ENCODE measurements at places on chromosomes 7 and 10. TPM values are rescaled to one million over a fixed set of nuclear protein-coding genes. Genes with fewer than 3 reads are reported as not detected.

DNA sequence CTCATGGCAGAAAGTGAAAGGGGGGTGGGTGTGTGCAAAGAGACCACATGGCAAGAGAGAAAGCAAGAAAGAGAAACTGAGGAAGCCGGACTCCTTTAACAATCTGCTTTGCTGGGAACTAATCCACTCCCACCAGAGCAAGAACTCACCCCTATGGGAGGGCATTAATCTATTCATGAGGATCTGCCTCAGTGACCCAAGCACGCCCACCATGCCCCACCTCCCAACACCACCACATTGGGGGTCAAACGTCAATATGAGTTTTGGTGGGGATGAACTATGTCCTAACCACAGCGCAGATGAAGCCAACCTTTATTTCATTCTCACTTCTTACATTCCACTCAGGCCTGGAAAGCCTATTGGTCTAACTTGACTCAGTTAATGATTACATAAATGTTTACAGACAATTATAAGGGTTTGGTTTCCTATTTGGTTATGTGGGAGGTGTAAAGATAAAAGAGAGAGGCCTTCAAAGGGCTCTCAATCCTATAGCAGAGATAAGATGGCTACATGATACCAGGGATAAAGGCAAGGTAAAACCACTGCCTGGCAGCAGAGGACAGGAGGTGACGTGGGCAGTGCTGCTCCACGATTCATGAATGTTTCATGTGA, 601.8 kb downstream of the PARD3 start:
- no peak for DNase-seq

GRCh38 chr7:70237831-70238575, 639.7 kb downstream of the AUTS2 start:
- no peak for DNase-seq

DNA sequence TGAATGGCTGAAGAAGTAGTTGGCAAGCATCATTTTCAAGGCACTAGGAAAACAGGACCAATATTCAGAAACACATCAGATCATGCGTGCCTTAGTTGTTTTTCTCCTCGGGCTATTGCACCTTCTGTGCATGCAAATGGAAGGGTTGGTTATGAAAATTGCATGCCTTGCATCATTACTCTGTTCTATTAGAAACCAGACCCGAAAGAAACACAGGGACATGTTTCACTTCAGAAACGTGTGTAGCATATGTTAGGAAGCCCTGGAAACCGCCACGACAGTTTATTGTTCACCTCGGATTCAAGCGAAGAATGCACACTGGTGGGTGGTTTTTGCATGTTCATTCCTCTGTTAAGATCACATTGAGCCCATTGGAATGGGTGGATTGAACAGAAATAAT, 214.7 kb downstream of the FRMD4A start:
- no peak for DNase-seq

DNA sequence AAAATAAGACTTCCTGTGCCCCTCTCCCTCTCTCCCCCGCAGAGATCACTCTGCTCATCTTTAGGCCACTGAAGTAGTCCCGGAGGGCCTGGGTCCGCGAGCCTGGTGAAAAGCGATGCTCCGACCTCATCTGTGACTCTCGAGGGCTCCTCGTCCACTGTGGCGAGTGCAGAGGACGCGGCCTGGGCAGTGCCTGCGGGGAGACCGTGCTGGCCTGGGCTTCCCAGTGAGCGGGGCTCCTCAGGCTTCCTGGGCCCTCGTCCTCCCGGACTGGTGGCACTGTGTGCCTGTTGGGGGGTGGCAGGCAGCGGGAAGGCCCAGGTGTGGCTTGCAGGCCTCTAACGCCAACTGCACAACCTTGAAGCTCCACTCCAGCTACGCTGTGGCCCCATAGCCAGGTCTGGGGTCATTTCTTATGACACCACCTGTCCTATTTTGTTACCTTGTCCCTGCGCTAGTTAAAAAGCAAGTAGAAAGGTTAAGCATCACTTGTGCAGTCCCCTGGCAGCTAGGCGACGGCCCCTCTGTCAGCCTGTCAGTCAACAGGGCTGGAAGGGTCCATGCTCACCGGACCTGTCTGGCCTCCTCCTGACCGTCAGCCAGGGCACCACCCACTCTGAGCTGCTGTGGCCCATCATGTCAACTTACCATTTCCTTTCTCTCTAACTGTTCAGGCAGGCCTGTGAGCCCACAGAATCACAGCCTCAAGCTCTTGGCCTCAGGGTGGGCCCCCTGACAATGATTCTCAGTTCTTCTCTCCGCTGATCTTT, 20.5 kb downstream of the MNX1 start:
- no peak for DNase-seq

DNA sequence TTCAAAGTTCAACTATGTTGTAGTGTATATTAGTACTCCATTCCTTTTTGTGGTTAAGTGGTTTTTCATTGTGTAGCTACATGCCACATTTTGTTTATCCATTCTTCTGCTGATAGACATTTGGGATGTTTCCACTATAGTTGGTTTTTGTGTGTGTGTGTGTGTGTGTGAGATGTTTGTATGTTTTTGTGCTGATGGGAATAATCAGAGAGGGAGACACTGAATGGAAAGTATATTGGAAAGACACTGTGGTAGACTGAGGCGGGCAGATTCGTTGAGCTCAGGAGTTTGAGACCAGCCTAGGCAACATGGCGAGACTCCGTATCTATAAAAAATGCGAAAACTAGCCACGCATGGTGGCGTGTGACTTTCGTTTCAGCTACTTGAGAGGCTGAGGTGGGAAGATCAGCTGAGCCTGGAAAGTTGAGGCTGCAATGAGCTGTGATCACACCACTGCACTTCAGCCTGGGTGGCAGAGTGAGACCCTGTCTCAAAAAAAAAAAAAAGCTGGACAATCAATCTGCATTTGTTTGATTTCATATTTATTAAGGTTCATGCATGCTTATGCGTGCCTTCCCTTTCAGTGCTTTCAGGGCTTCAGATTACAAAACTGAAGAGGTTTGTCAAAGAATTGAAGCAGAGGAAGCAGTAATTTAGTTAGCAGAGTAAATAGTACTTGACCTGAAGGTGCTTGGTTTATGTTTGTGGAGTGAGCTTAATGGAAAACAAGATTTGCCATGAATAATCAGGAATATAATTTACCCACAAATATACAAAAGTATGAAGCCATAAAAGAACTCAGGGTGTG, 14.7 kb downstream of the SEC24C start:
- DNase-seq: no peak

DNA sequence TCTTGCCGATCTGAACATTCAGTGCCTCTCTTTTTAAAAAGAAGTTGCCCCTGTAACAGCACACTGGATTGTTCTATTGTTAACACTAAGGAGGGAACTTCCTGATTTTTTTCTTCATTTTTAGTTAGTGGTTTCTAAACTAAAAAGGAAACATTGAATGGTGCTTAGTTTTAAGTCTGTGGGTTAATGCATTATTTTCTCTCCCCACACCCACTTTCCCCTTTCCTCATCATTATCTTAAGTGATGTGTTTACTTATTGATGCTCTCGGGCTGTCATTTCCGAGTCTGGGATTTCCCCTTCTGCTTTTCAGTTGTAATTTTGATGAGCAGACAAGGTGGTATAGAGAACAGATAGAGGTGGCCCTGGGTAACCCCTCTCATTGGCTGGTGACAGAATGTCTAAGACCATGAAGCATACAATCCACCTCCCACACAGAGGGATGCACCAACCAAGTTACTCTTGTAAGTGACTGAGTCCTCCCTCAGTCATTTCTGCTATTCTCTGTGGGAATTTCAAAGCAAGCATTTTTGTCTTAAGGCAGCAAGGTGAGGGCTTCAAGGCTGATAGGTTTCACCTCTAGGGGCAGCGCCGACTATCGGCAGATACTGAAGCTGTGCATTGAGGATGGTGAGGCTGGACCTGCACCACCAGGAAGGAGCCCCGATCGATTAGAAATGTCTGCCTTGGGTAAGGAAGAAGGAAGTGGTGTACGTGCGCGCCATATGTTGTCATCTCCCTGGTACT, 49.5 kb downstream of the CHN2 start:
- no peak for DNase-seq

DNA sequence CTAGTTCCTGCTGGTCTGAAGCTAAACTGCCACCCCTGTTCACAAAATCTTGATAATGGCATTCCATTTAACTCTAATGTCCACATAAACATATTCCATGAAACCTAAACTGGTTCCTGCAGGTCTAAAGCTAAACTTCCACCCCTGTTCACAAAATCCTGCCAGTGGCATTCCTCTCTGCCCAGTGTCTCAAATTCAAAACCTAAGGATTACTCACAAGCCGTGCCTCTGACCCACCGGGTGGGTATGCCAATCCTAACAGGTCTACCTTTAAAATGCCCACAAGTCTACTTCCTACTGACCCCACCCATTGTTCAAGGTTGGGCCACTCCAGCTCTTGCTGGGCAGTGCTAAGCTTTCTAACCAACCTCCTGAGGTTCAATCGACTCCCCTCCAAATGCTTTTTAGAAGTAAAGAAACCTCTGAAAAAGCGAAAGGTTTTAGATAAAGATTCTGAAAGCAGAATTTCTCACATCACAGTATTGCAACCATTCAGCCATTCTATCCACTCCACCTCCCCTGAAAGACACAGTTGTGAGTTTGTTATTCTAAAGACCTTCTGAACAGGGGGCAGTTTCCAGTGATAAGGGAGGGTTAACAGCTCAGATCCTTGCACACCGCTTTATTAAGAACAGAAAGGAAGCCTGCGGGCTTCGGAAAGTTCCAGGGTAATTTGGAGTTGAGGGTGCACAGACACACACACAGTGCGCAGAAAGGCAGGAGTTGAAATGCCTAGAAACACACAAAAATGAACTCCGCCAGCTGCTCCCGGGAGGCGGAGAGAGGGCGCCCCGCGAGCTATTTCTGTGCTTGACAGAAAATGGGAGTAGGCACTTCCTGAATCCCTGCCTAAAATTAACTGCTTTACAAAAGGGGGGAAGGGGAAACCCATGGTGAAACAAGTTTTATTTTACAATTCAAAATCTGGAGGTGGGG, 87.7 kb downstream of the TNS3 start:
- no peak for DNase-seq

DNA sequence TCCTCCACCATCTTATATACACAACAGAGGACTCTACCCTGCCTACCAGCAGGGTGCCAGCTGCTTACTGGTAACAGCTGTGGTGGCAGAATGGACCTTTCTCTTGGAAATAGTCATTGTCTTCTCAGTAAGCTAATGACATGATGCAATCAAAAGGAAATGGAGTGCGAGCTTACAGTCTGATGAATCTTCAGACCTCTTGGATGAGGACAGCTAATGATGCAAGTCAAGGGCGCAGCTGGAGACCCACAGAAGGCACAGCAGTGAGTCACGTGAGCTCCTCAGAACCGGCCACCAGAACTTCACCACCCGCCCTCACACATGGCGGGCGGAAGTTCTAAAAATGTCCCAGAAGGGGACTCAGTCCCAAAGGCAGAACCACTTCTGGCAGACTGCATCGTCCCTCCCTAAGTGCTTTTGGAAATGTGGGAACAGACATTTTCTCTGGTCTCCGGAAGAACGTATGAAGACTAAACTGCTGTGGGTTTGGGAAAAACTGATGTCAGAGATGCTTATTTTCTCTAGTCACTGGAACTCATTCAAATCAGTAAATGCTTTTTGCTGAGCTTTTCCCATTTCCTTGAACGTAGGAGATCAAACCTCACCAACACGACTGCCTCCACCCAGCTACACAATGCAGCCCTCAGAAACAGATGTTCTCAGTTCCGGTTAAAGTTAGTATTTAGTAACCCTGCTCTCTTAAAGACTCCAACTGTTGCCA, 96.4 kb downstream of the FAS start:
- DNase-seq: peak; percentile 69

DNA sequence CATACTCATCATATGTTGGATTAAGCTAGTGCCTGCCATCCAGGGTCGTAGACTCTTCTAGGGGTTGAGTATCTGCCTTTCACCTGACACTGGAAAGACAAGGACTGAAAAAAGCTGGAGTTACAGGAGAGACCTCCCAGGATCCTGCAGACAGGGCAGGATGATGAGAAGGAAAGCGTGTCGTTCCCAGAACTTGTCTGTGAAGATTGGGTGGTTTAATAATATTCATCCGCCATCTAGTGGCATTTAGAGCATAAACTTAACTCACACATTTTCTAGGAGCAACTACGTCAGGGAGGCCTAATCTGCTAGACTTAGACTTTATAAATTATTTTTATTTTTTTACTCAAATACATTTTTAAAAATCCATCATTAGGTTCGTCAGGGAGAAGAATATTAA, 59.6 kb downstream of the ADRB1 start:
- DNase-seq: no peak

DNA sequence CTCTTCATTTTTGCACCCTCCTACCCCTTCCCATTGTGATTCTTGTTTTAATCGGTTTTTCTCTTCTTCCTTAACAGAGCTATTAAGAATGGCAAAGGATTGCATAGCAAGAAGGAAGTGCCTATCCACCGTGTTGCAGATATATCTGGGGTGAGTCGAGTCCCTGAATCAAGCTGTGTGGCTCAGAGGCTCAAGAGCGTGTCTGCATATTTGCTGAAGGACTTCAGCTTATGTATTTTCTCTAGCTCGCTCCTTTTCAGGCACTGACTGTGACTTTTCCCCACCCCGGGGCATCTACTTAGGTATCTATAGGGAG, 126.6 kb downstream of the LRRC4 start:
- no peak for DNase-seq

DNA sequence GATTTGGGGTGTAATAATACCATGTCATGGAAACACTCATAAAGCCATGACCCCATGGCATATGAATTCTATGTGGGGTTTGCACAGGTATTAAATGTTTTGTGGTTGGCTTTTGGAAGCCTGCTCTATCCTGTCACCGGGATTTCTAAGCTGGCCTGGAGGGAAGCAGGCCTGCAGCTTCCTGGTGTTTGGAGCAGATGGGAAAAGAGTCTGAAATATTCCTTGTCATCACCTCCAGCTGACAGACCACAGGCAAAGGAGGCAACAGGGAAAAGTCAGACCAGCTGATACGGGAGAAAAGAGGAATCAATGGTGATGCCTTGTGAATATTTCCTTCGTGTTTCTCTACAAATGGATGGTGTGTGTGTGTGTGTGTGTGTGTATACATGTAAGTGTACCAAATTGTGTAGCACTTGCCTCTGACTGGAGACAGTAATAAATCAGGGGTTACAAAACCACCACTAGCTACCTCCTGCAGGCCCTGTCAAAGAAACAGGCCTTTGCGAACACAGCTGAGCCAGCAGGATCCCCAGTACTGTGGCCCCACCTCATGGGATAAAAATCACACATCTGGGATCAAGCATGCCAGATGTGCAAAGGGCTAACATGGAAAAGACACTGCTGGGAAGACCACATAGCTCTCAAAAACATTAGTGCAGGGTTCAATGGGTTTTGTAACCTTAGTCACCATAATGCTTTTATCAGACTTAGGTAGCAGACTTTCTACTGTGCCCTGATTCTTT, 120.8 kb upstream of the HPS1 start:
- DNase-seq: no peak

GRCh38 chr10:83871187-83872081, 267.9 kb upstream of the GHITM start:
- peak; percentile 27 for DNase-seq

DNA sequence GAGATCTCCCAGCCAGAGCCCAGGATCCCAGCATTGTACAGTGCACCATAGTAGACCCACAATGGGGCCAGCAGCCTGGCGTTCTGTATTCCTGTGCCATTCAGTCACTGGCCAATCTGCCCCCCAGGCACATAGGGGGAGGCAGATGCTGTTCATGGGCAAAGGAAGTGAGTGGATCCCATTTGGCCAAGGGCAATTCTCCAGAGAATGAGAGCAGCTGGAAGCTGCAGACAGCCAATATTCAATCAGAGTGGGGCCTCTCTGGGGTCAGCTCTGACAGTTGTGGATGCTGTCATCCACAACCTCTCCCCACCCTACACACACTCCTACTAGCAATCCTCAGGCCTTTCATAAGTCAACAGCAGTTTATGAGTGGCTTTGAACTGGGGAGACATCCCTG, 17.5 kb downstream of the STEAP1B start:
- no peak for DNase-seq

- DNase-seq: peak; percentile 75
Measured at GRCh38 chr7:128830231-128831177, at the start of gene FLNC. TSS of gene FLNC (plus strand) at chr7:128830406. CDS start at chr7:128830638, 232 bp downstream.

Gene SYT15
- total RNA-seq: 22.8 TPM

Data from uterus (tissue), 4 donors.